ENCODE measurements at places on chromosomes 2 and 18. TPM values are rescaled to one million over a fixed set of nuclear protein-coding genes. Genes with fewer than 3 reads are reported as not detected.

- H3K27ac ChIP-seq = peak overlapping the region; percentile 38
- H3K36me3 ChIP-seq = no peaks in the 10 kb centered on the region
- no peaks in the 10 kb centered on the region for H3K27me3 ChIP-seq
- peak overlapping the region; percentile 74 for H3K4me3 ChIP-seq
Measured at GRCh38 chr2:676647-677055, 555 bp downstream of the TMEM18 start.

- no peak for DNase-seq
- H3K4me3 ChIP-seq = no peak overlapping the region
- H3K36me3 ChIP-seq = no peaks in the 10 kb centered on the region
- no peaks in the 10 kb centered on the region for H3K27me3 ChIP-seq
- no peak overlapping the region for H3K27ac ChIP-seq
Measured at GRCh38 chr18:79552696-79553095, 126.9 kb upstream of the CTDP1 start.

DNA sequence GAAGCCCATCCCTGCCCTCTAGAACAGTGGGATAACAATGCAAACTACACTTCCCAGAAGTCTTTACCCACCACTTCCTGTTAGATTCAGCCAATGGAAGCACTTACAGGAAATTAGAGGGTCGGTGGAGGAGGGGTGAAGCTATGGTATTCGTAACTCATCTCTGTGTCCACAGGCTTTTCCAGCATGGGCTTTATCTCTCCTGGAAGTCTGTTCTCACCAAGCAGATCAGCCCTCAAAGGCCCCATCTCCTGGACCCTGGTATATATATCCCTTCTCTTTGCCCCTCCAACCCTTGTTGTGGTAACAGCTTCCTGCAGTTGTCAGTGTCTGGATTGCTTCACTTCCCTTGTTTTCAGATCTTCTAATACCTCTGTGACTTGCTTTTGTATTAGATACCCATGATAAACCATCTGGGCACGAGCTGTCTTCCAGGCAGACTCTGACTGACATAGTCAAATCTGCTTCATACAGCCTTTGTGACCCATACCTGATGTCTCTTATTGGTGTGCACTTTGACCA, 475.0 kb upstream of the POU3F3 start:
- no peaks in the 10 kb centered on the region for H3K36me3 ChIP-seq
- DNase-seq = no peak
- H3K27ac ChIP-seq = no peak overlapping the region
- no peaks in the 10 kb centered on the region for H3K4me1 ChIP-seq
- peak overlapping the region; percentile 63 for H3K4me3 ChIP-seq

The ALPI gene
- not detected for total RNA-seq

The SPR gene
- 9.3 TPM for total RNA-seq

DNA sequence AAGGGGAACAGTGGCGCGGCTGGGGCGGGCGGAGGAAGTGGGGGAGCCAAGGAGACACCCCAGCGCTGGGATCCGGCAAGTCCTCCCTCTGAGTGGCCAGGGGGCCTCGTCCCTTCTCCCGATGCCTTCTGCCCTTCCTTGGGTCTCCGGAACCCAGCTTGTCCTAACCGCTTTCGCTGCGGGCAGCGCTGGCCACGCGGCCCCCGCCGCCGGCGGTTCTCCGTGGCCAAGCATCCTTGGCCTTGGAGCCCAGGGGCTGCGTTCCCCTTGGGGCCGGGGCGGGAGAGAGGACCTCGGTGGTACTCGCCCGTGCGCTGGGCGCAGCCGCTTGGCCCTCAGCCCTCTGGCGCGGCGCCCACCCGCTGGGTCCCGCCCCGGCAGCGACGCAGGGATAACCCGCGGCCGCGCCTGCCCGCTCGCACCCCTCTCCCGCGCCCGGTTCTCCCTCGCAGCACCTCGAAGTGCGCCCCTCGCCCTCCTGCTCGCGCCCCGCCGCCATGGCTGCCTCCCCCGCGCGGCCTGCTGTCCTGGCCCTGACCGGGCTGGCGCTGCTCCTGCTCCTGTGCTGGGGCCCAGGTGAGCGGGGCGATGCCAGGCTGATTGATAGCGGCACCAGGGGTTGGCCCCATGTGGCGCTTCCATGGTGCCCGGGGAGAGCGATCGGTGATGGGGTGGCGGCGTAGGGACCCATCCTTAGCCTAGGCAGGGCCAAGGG, 128.7 kb downstream of the UXS1 start:
- H3K27ac ChIP-seq = no peak overlapping the region
- H3K4me1 ChIP-seq = peaks cover 6% of the 10 kb centered on the region
- H3K4me3 ChIP-seq = peak overlapping the region; percentile 27
- no peaks in the 10 kb centered on the region for H3K27me3 ChIP-seq
- no peaks in the 10 kb centered on the region for H3K36me3 ChIP-seq

GRCh38 chr2:67840460-67841068, 222.2 kb downstream of the C1D start:
- H3K4me1 ChIP-seq = no peaks in the 10 kb centered on the region
- H3K27ac ChIP-seq = no peak overlapping the region
- DNase-seq = no peak
- no peaks in the 10 kb centered on the region for H3K27me3 ChIP-seq

The SLC5A7 gene
- total RNA-seq = not detected

- H3K4me1 ChIP-seq = peaks cover 21% of the 10 kb centered on the region
- H3K4me3 ChIP-seq = no peak overlapping the region
- DNase-seq = no peak
- no peak overlapping the region for H3K27ac ChIP-seq
Measured at GRCh38 chr18:13618760-13619438, 107.5 kb downstream of the FAM210A start.

- no peak overlapping the region for H3K4me3 ChIP-seq
- DNase-seq = no peak
- H3K36me3 ChIP-seq = no peaks in the 10 kb centered on the region
- no peaks in the 10 kb centered on the region for H3K27me3 ChIP-seq
- H3K27ac ChIP-seq = no peak overlapping the region
- no peaks in the 10 kb centered on the region for H3K4me1 ChIP-seq
Measured at GRCh38 chr2:44980751-44981713, 28.2 kb downstream of the SIX2 start.

The FAM237A gene
- not detected for total RNA-seq

The PLA2R1 gene
- not detected for total RNA-seq

GRCh38 chr2:170139276-170139967, 38.5 kb upstream of the MYO3B start:
- DNase-seq = no peak
- H3K27me3 ChIP-seq = no peaks in the 10 kb centered on the region
- no peaks in the 10 kb centered on the region for H3K36me3 ChIP-seq
- no peak overlapping the region for H3K4me3 ChIP-seq

GRCh38 chr2:28345619-28346018, 47.0 kb upstream of the FOSL2 start:
- H3K27me3 ChIP-seq = no peaks in the 10 kb centered on the region
- peaks cover 31% of the 10 kb centered on the region for H3K4me1 ChIP-seq
- no peak overlapping the region for H3K27ac ChIP-seq
- H3K4me3 ChIP-seq = no peak overlapping the region

The TP53I3 gene
- 3.9 TPM for total RNA-seq

GRCh38 chr2:157489983-157490382, 46.1 kb upstream of the CYTIP start:
- no peaks in the 10 kb centered on the region for H3K27me3 ChIP-seq
- no peak overlapping the region for H3K4me3 ChIP-seq
- no peak overlapping the region for H3K27ac ChIP-seq
- DNase-seq = no peak

The FBXO36 gene
- 0.95 TPM for total RNA-seq

The OTOF gene
- 2.6 TPM for total RNA-seq

The BOLL gene
- not detected for total RNA-seq

DNA sequence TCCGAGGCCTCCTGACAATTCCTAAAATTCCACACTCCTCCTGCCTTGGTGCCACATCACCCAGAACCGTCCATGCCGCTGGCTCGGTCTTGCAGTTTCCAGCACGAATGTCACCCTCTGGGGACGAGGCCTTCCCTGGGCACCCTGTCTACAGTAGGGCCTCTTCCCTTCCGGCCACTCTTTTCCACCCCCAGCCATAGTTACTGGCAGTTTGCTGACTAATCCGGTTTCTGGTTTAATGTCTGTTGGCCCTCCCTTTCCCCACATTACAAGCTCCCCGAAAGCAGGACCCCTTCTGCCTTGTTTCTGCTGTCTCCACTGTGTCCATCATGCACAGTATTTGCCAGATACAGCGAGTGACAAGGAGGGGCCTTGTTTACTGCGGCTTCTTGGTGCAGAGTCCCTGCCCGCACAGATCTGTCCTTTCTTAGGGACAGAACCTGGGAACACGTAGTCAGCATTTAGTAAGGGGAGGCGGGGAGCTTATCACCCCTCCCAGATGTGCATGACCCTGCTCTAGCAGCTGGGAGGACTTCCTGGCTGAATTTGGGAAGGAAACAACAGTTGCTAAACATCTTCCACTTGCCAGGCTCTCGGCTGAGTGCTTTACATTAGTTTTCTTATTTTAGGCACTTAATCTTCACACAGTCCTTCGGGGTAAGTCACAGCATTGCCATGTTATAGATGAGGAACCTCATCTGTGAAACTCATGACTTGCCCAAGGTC, 23.6 kb upstream of the CATIP start:
- no peaks in the 10 kb centered on the region for H3K36me3 ChIP-seq
- H3K4me1 ChIP-seq = no peaks in the 10 kb centered on the region
- H3K27ac ChIP-seq = peak overlapping the region; percentile 79
- no peak for DNase-seq
- no peaks in the 10 kb centered on the region for H3K27me3 ChIP-seq
- no peak overlapping the region for H3K4me3 ChIP-seq

The PUM2 gene
- 120 TPM for total RNA-seq

The AMMECR1L gene
- 24.0 TPM for total RNA-seq

The PPM1G gene
- 191 TPM for total RNA-seq

- DNase-seq = peak; percentile 50
- H3K36me3 ChIP-seq = no peaks in the 10 kb centered on the region
- no peak overlapping the region for H3K4me3 ChIP-seq
- peaks cover 5% of the 10 kb centered on the region for H3K4me1 ChIP-seq
Measured at GRCh38 chr2:88638743-88639142, 11.5 kb upstream of the EIF2AK3 start.

- H3K27me3 ChIP-seq = no peaks in the 10 kb centered on the region
- no peak for DNase-seq
Measured at GRCh38 chr2:216404010-216404618, 8.2 kb upstream of the SMARCAL1 start.

Data from CD8-positive, alpha-beta memory T cell (primary cell).